ENCODE measurements at places on chromosomes 12 and 14.

- no peak for DNase-seq
Observed at GRCh38 chr14:79407572-79407971, 803.7 kb downstream of the DIO2 start.

DNA sequence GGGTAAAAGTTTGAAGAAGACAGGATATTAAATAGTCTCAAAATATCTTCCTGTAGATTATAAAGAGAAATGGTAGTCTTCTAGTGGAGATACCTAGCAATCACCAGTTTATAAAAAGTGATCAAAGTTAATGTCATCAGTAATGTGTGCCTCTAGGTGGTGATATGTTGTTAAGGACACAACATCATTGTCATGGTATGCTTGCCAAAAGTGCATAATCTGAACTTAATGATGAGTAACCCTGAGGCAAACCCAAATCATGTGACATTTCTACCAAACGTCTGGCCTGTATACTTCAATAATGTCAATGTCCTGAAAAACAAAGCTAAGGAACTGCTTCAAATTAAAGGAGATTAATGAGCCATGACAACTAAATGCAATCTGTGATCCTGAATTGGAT lies 214.7 kb downstream of the PHLDA1 start:
- DNase-seq = no peak

GRCh38 chr12:69569236-69569635 lies 16.0 kb upstream of the CCT2 start:
- DNase-seq = no peak

DNA sequence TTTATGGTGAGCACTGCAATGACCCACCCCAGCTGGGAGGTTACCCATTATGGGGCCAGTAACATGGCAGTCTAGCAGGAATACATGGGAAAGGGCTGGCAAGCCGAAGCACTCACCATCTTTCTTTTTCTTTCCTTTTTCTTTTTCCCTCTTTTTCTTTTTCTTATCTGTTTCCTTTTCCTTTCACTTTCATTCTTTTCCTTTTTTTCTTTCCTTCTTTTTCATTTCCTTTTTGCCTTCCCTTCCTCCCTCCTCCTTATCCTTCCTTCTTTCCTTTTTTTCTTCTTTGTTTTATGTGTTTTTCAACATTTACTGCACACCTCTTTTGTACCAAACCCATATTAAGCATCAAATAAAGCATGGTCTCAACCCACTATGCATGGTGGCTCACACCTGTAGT lies 501.1 kb downstream of the MED13L start:
- DNase-seq = no peak

DNA sequence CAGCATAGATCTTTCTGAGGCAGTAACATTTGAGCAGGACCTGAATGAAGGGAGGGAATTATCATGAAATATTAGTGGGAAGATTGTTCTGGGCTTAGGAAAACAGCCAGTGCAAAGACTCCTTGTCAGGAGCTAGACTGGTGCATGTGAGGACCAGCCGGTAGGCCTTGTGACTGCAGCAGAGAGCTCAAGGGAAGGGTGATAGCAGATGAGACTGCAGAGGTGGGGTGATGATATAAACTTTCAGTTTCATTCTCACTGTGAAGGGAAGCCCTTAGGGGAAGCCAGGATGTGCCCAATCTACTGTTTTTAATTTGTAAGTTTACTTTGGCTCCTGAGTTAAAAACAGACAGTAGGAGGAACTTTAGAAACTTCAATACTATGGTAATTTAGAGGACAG lies 12.4 kb downstream of the IL22 start:
- peak; percentile 67 for DNase-seq

- DNase-seq = peak; percentile 70
Observed at GRCh38 chr12:48542300-48542928, 17.0 kb downstream of the OR8S1 start.

DNA sequence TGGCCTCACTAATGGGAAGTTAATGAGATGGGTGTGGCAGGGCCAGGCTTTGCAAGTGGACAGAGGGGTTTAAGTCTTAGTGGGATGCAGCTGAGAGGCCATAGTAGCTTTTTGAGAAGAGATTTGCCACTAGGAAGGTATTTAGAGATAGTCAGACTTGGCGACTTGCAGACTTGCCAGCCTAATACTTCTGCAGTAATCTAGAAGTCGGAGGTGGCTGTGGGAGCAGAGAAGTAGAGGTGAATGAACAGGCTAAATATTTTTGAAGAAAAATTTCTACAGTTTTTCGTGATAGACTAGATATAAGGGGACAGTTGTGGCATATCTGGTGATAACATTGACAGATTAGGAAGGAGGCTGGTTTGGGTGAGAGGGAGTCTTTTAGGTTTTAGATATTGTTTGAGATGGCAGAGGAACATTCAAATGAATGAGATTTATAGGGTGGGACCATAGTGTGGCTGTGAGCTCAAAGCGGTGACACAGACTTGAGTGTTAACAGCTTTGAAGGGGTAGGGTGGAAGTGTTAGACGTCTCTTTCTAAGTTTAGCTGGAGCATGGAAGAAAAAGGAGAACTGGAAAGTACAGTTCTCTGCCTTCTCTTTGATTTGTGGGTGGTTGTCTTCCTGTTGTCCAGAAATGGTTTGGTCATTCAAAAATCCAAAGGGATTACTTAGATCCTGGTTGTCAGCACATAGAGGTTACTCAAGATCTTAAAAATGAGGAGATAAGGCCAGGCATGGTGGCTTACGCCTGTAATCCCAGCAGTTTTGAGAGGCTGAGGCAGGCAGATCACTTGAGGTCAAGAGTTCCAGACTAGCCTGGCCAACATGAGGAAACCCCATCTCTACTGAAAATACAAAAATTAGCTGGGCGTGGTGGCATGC lies 44.9 kb downstream of the MAPKAPK5 start:
- DNase-seq = no peak

- no peak for DNase-seq
Observed at GRCh38 chr12:3641428-3642018, 111.4 kb downstream of the CRACR2A start.
